Fibroblast of the conjunctiva (primary cell): ENCODE measurements at places on chromosomes 7 and 10.

DNA sequence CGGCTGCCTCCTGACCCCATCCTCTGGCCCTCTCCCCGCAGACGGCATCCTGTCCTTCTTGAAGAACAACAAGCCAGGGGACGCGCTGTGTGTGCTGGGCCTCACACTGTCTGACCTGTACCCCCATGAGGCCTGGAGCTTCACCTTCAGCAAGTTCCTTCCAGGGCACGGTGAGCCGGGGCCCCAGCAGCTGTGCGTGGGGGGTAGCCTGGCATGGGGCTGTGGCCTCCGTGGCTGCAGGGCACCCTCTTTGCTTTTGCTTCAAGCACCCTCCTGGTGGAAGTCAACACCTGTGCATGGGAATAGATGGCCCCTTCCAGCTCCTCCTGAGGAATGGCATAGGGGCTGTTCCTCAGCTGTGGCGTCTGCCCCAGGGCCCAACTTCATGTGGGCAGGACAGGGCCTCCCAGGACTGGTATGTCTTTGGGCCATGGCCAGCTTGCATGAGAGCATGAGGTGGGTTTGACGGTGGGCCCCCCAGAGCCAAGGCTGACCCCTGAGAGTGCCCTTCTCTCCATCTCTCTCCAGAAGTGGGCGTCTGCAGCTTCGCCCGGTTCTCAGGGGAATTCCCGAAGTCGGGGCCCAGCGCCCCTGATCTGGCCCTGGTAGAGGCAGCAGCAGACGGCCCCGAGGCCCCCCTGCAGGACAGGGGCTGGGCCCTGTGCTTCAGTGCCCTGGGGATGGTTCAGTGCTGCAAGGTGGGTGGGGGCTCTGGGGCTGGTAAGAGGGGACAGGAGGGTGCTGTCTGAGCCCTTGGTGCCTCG, 20.7 kb downstream of the AMZ1 start:
- no peak for DNase-seq

GRCh38 chr10:98338896-98339295, 70.9 kb upstream of the LOXL4 start:
- no peak for DNase-seq

GRCh38 chr7:147012666-147013065, 896.1 kb downstream of the CNTNAP2 start:
- no peak for DNase-seq

DNA sequence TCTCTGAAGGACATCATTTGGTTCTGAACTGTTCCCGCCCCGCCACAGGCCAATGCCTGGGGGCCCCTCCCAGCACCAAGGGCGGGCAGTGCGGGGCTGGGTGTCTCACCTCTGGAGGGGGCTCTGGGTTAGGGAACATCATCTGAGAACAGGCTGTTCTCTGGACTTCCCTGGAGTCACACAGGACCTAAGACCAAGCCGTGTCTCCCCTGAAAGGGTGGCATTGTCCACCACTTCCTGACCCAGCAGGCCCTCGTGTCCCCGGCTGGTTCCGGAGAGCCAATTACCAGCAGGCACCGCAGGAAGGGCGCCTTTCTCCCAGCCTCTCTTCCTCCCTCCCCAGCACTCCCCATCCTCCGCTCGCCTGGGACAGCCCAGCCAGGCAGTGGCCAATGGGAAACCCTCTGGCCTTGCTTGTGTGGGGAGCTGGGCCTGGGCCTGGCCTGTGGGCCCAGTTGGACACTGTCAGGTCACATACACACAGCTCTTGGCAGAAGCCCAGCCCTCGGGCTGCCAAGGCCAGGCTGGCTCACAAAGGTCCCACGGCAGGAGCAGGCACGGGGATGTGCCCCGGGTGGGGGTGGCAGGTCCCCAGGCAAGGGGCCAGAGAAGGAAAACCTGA, 119.5 kb downstream of the SPDYE5 start:
- DNase-seq: no peak

GRCh38 chr10:5556576-5556975, 31.8 kb downstream of the CALML3 start:
- no peak for DNase-seq

- DNase-seq: no peak
Observed at GRCh38 chr10:21518641-21519396, 6.7 kb downstream of the SKIDA1 start.

DNA sequence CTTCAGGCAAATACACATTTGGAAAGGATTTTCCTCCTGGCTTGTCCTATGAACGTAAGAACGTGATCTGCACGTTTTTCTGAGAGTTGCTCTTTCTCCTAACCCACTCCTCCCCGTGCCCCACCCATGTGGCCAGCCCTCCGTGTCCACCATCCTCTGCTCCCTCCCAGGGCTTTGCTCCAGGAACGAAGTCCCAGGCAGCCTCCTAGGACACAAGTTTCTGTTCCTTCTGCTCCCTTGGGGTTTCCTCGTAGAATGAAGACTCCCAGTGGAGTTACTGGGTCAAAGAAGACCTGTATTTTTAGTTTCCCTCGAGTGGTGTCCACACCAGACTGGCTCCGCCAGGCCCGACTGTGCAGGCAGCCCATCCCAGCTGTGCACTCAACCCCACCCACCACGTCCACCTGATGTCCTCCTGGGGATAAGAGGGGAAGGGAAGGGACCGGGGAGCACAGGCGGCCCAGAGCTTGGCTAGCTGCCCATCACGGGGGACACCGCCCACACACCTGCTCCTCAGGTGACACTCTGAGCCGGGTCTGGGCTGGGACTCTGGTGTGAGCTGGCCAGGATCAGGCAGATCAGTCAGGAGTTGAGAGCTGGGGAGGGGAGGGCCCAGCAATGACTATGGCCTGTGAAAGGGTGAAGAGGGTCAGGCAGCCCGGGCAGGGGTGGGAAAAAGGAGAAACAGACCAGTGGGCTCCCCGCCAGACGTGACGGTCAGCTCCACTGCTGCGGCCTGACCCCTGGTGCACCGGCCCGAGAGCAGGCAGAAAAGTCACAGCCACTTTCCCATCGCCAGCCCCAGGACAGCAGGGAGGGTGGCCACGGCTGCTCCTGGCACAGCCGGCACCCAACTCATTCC, 54.3 kb upstream of the PPP2R2D start:
- no peak for DNase-seq

DNA sequence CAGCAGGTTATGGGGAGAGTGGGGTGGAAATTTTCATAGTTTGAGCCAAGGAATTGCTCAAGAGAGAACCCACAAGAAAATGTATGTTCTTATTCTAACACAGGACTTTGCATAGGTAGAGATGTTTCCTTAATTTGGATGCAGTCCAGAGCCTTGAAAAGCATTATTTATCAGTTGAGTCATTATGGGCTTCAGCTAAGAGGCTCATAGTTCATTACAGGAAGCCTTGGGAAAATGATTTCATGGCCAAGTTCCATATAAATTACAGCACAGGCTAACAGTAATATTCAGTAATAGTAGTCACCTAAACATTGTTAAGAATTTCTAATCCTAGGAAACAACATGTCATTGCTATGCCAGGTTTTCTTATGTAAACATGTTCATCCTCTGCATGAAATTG, 131.1 kb upstream of the PTPRZ1 start:
- DNase-seq: no peak

GRCh38 chr7:151553356-151553755, 33.7 kb upstream of the RHEB start:
- DNase-seq: no peak

DNA sequence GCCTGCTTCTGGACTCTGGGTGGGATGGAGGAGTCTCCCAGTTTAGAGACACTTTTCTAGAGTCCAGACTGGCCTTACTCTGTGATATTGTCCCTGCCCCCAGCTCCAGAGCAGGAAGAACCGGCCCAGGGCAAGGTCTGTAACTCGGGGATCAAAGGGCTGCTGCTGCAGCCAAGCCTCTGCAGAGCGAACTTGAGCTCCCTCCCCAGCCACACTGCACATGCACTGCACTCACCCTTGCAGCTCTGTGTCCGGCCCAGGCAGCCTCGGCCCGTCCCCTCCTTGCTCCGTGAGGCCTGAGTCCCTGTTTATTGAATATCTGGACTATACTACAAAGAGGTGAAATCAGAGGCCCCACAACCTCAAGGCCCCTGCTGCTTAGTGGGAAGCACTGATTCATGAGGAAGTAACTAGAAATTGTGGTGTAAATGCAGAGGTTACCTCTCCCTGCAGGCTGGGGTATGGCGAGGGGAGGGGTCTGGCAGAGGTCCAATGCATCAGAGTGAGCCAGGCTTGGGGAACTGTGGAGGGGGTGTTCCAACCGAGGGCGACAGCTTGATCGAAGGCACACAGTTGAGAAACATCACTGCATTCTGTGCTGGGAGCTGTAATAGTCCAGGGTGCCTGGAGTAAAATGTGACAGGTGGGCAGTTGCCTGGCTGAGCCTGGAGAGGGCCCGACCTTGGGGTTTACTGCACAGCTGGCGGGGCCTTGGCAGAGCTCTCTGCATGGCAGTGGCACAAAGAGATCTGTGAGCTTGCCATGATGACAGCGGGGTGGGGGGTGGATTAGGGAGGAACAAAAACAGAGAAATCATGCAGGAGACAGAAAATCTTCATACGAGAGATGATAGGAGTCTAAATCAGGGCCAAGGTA, 49.1 kb downstream of the AOC1 start:
- DNase-seq: no peak

DNA sequence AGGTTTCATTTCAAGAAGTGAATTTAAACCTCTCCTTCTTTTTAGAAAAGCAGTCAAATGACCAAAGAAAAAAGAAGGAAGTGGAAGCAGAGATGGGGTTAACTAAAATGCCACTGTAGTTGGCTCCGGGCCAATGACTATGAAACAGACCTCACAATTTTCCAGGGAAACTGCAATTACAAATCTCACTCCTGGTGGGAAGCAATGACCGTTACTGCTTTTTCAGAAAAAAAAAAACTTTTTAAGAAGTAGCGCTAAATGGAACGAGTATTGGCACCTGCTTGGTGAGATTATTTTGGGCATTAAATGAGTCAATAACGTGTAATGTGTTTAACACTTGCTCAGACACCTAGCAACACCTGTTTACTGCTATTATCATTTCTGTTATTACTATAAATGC, 1.2 kb downstream of the SFRP4 start:
- DNase-seq: no peak

DNA sequence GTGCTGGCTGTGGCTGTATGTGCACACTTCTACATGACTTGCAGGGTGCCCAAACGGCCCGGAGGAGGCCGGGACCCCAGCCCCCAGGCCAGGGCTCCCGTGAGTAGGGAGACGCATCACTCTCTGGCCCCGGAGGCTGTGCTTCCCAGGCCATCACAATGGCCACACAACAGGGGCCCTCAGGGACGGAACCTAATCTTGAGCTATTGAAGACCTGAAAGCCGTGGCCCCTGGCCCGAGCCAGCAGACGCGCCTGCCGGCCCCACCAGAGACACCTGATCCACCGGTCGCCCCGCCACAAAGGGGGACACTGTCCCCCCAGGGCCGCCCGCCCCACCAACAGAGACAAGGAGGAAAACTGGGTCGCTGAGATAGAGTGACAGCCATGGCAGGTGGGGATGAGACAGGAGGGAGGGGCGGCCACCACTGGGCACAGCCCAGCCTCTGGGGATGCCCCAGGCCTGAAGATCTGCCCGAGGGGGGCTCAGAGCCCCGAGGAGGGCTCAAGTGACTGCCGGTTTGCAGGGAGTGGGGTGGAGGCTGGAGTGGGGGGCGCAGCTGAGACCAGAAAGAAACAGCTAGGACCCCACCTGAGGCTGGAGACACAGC, 10.2 kb upstream of the LFNG start:
- no peak for DNase-seq

DNA sequence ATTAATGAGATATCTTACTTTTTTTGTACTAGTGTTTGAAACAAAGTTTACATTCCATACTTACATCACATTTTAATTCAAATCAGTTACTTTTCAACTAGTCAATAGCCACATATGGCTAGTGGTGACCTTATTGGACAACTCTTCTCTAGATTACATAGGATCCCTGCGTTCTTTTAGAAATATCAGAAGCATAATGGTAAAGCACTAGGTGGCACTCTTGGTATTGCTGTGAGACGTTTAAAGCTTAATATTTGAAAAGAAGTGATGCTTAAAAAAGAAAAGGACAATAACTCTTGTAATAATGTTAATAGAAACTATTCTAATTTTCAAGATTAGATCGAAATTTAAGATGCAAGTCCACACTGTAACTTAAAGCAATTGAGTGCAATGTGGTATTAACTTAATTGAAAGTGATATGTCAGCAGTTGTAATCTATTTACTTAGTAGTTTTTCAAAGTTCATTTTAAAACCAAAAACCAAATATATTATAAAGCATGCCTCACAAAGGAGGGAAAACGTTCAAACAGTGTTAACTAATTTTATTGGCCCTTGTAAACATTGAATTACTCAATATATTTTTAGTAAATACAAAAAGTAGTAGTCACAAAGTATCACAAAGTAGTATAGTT, 339.1 kb downstream of the ATRNL1 start:
- peak; percentile 17 for DNase-seq

- DNase-seq: no peak
Observed at GRCh38 chr7:44151956-44152355, 10.8 kb upstream of the MYL7 start.
